ENCODE measurements at places on chromosomes 2 and 18.
A peak's percentile ranks its signal among the peaks of the same experiment; 100 is the strongest.

DNA sequence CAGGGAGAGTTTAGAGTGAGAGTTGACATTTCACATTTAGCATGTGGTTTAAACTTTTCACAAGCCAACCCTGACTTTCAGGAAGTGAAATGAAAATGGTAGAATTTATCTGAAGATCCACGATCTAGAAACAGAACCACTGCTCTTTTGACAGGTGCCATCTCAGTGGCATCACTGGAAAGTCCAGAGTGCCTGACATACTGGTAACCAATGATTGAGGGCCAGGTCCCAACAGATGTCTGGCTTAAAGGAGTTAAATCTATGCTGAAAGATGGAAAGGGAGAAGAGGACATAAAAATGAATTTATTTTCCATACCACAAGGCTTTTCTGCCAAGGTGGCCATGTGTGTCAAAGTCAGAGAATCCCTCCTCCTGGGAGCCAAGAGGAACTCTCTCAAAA is 2.7 kb downstream of the IL36G start:
- no peak for DNase-seq

- DNase-seq = no peak
Measured at GRCh38 chr2:126826491-126826890, 72.2 kb upstream of the TEX51 start.

DNA sequence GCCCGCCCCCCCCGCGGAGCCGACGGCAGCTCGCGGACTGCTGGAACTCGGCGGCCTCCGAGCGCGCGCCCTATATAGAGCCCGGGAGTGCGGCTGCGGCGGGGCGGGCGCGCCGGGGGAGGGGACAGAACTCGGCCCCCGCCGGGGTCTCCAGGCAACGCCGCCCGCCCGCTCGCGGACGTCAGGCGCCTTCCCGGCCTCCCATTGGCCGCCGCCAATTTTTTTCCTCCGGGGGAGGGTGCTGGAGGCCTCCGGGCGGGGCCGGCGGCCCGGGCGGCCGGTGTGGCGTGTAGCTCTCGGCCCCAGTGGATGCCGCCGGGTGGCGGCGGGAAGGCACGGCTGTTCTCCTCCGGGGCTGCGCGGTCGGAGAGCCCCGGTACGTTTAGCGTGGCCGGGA is at the start of gene ZFP36L2:
Gene ZFP36L2 (minus strand): TSS at position 49 of the 397 bp plus-strand sequence. CDS start 291 bp downstream, outside the sequence.
- peak; percentile 91 for DNase-seq

DNA sequence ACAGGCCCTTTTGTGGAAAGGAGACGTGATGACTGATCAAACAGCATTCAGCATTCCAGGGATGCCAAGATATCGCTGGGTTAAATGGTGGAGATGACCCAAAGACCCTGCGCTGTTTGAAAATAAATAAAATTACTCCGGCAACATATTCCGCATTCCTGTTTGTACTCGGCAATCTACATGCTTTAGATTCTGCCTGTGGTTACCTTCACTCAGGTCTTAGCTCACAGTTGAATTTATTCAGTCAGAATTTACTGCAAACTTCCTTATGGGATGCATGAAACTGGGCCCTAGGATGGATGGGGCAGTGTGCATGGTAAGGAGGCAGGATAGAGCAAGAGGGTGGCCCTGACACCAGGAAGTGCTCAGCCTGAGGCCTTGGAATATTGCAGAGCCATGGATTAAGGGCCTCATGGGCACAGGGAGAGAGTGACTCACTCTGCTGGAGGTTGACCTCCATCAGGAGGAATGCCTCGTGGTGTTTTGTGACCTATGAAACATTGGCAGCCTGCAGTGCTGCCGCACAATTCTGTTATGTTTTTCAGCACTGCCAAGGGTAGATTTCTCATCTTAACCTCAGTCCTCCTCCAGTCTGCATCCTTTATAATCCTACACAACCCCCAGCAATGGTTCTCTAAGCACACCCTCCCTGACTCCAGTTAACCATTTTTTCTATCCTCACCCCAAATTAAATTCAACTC is 321.4 kb downstream of the IRS1 start:
- DNase-seq = no peak

GRCh38 chr2:177038787-177039484 is 173.7 kb upstream of the HNRNPA3 start:
- no peak for DNase-seq

GRCh38 chr18:79523736-79524180 is 128.0 kb downstream of the NFATC1 start:
- DNase-seq = no peak

DNA sequence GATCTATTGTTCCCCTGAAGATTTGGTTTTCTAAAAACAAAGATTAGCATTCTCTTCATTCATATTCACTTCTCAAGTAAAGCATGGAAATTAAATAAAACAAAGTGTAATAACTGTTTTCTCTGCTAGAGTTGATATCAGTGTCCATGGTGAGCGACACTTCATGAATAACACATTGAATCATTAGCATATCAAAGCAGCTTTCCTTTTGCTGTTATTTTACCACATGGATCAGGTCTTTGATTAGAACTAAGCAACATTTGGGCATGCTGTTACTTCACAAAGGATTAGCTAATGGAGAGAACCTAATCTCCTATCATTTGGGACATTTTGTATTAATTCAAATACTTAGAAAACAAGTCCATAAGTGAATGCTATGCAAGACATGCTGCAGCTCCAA is 368.8 kb upstream of the CDH19 start:
- no peak for DNase-seq

- DNase-seq = no peak
Measured at GRCh38 chr2:85133751-85134254, 611 bp downstream of the TCF7L1 start.

GRCh38 chr2:170503563-170503962 is 211.6 kb upstream of the SP5 start:
- no peak for DNase-seq

- no peak for DNase-seq
Measured at GRCh38 chr2:168766600-168766999, 35.8 kb upstream of the NOSTRIN start.

GRCh38 chr2:234322766-234323465 is 174.0 kb downstream of the ARL4C start:
- DNase-seq = no peak

- DNase-seq = no peak
Measured at GRCh38 chr2:238820197-238820596, 27.7 kb upstream of the TWIST2 start.

DNA sequence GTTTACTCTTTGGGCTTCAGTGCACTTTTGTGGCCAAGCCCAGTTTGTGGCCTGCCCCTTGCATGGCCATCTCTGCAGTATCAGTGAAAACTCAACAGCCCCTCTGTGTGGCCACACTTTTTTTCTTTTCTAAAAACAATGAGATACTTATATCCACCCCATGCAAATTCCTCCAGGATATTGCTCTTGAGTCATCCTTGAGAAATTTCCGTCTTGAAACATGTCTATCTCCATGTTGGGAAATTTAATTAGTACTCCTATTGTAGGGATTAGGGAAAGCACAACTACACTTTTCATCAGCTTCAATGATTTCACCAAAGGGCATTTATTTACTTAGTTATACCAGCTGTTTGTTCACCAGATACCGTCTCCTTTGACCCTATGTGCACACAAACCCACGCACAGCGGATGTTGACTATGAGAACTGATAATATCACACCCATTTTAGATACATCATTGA is 993.1 kb downstream of the TSN start:
- DNase-seq = no peak

DNA sequence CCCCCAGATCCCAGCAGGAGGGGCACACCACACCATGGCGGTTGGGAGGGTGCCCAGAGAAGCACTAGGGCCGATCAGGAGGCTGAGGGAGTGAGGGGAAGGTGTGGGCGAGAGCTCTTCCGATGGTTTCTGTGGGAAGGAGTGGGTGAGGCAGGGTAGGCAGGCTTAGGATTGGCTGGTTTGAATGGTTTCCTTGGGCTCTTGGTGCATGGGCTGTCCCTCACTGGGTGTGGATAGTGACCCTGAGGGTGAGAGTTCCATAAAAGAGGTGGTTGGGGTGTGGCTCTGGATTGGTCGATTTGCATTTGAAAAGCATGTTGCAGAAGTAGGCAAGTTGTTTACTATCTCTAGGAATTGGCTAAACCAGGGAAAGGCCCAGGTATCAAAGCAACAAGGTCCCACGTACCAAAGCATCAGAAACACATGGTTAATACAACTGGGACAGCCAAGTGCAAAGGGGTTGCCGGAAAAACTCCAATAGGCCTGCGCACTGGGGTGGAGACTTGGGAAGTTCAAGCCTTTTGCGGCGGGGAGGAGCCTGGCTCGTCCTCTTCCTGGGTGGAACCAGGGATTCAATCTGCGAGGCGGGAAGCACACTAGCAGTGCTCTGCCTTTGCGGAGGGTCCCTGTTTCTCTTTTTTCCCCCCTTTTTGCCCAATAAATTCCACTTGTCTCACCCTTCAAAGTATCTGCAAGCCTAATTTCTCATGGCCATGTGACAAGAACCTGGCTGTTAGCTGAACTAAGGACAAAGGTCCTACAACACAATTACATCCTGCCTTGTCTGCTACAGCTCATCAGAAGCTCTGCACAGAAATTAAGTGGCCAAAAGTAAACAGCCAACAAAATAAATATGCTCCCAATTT is 43.2 kb downstream of the IL1R2 start:
- DNase-seq = no peak

DNA sequence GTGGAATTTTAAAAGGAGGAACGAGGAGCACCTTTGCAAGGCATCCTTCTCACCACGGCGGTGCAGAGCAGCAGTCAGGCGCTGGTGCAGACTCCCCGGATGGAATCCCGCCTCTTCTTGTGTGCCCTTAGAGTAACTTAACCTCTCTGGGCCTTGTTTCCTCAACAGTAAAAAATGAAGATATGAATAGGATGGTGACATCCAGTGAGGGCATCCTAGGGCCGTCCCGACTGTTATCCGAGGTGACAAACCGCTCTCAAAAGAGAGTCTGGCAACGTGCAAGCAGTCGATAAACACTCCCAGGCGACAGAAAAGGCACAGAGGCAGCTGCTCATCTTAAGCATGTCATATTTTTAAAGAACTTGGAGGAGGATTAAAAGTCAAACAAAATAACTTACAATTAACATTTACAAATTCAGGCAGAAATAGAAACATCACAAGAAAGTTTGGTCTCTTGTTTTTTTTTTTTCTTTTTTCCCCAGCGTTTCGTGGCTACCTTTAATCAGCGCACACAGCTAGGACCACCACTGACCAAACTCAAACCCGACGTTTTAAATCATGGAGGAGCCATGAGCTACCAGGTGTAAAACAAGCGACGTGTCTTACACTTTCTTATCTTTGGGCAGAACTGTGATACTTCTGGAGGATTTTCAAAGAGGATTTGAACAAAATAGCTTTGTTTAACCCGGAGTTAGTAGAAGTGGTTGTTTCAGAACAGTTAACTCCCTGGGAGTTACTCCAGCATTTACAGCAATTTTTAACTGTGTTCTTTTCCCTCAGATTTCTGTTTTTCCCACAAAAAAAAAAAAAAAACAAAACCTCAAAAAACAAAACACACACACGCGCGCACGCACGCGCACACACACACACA is 2.1 kb downstream of the MBP start:
- DNase-seq = no peak

GRCh38 chr2:30716123-30716900 is 90.9 kb downstream of the CAPN13 start:
- no peak for DNase-seq

DNA sequence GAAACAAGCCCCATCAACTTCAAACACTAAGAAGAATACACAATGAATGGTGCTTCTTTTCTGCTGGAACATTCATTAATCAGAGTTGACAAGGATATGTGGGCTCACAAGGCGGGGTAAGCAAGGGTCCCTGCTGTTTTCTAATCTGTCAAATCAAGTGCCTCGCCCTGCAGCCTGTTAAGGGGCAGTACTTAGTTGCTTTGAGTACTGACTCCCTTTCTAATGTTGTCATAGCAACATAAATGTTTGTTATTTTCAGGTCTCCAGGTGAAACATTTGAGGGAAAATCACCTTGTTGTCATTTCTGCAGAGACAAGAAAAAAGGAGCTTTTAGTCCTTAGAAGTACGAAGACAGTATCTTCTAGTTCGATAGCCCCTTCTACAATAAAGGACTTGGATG is 284.7 kb upstream of the PKDCC start:
- peak; percentile 53 for DNase-seq

DNA sequence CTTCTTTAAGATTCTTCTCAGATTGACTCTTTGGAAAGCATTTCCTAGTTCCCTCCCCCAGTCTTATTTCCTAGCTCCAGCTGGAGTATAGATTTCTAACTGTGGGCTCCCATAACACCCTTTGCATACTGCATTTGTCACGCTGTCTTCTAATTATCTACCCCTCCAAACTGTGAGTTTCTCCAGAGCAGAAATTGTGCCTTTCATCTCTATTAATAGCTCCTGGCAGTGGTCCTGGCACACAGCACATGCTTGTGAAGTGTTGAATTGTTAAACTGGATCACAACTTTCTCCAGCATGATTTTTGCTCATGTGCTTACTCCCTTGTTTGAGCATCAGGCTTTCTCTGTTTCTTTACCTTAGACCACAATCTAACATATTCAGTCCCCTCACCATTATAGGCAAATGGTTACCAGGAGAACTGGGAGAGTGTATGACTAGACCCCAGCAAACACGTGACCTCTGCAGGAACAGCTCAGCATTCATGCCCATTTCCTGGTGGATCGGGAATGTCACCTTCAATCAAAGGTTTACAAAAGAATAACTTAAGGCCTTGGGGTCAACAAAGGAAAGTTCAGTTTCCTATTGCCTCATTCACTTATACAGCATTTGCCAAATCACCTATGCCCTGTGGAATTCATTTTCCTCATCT is 175.7 kb upstream of the TANK start:
- DNase-seq = no peak

GRCh38 chr2:215779912-215780311 is 233.4 kb downstream of the MREG start:
- DNase-seq = no peak

DNA sequence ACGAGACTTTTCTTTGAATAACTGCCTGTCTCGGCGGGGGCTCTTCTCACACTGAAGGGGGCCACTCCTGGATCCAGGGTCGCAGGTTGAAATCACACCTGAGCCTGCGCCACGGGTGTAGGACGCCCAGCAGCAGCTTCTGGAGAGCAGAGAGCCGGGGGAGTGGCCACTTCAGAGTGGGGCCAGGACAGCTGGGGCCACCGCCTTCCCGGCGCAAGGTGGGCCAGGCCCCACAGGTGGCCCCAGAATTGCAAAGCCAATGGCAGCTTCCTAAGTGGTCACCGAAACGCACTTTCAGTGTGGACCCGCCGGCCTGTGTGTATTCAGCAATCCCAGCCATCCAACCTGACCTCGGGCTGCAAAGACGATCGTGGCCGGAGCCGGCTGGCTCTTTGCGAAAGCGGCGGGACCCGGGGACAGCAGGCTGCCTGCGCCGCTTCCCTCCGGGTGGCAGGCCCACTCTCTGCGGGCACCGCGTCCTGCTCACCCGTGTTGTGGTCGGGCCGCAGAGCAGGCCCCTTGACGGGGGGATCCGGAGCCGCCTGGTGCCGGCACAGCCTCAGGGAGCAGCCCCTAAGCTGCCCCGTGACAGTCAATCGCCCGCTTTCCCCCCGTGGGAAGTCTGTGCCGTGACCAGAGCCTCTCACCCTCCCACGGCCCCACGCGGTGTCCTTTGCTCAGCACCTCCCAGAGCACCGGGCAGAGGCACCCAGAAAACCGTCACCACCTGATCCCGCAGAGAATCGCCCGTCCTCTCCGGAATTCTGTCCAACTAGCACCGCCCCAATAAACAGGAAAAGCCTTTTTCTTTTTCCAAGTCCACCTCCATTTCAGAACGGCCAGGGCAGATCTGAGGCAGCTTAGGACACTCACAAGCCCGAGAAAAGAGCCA is 144.7 kb downstream of the ZNF516 start:
- DNase-seq = no peak

Measured in NCI-H2227 treated with DMSO at 0.1 percent for 48 hours (cell line).